ENCODE measurements at places on chromosomes 1 and 21. TPM values are rescaled to one million over a fixed set of nuclear protein-coding genes. Genes with fewer than 3 reads are reported as not detected.

DNA sequence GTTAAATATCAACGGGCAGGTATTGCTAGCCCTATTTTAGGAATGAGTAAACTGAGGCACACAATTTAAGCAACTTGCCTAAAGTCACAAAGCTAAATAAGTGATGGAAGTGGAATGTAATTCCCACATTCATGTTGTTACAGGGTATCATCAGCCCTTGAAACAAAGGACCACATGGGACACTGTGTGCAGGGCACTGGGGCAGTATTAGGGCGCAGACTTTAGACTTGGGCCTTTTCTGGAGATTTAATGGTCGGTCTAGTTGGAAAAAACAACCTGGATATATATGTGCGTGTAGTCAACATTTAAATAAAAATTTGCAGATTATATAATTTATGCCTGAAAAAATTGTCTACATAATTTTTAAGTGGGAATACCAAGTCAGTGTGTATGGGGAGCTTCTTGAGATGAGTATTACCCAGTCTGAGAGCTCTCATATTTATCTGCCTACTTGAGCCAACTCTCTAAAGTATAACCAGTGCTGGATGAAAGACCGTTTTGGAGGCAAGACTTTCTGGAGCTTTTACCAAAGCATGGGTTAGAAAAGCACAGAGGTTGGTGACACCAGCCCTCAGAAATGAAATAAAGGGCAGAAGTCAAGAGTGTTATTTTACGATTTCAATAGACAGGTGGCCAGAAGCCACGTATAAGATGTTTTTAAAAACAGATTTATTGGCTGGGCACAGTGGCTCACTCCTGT is 1.6 kb downstream of the KDM1A start:
- no peak for DNase-seq

GRCh38 chr1:200795156-200795555 is 56.5 kb downstream of the CAMSAP2 start:
- DNase-seq, result no peak

GRCh38 chr1:119220991-119221390 is 80.5 kb upstream of the WARS2 start:
- no peak for DNase-seq

COL16A1 gene
- total RNA-seq, result 3.4 TPM

- DNase-seq, result no peak
Measured at GRCh38 chr1:117561551-117561950, 44.3 kb upstream of the TENT5C start.

DNA sequence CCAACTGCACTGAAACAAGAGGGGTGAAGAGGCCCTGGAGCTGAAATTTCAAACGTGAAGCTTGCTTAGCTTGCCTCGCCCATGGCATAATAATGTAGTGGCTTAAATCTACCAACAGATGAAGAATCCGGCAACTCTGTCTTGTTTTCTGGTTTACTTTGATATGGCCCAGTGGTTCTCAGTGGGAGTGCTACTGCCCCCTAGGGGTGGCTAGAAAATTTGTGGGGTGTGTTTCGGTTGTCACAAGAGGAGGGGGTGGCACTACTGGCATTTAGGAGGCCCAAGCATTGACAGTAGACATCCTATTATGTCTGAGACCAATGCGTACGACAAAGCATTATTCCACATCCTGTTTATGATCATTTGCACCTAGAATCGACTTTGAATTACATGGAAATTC is 51.9 kb upstream of the C8B start:
- no peak for DNase-seq

CELA3B gene
- total RNA-seq, result not detected

DNA sequence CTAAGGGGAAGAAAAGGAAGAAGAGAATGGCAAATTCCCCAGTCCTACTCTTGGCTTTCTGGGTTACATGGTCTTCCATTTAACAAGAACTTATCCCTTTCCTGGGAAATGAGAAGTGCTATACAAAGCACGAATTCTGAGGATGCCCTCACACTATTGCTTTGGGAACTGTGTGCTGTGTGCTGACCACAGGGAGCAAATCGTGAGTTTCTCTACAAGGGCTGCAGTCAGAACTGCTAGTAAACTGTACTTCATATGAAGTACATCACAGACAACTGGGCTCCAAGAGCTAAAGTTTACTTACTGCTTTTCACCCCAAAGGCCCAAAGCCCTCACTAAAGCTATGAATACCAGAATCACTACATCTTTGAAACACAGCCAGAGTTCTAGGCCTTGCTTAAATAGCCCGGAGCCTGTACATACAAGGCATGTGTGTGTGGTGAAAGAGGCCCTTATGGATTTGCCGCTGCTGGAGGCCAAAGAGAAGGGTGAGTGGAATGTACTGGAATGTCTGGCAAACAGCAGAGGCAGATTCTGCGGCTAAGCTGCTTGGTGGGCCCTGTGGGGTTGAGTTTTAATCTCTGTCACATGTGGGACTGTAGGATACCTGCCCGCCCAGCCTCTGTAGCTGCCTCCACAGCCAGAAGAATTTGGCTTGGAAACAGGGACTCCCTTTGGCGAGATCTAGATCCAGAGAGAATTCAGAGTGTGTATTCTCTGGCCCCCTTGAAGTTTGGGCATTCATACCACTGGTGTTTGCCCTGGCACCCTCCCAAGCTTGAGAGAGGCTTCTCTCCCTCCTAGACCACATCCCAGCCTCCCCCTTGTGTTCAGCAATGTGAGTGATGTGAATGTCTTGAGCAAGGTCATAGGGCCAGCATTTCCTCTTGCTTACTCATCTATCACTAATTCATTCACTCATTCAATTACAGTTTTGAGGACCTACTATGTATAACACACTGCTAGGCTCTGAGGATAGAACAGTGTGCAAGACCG is 21.9 kb upstream of the TRIM67 start:
- peak; percentile 97 for DNase-seq

- DNase-seq, result no peak
Measured at GRCh38 chr1:41892301-41892781, 26.4 kb downstream of the HIVEP3 start.

- DNase-seq, result no peak
Measured at GRCh38 chr1:228799924-228800323, 64.6 kb downstream of the RHOU start.

TMEM240 gene
- total RNA-seq, result 0.67 TPM

RUNX3 gene
- not detected for total RNA-seq

LRRC3 gene
- total RNA-seq, result 0.92 TPM

DNA sequence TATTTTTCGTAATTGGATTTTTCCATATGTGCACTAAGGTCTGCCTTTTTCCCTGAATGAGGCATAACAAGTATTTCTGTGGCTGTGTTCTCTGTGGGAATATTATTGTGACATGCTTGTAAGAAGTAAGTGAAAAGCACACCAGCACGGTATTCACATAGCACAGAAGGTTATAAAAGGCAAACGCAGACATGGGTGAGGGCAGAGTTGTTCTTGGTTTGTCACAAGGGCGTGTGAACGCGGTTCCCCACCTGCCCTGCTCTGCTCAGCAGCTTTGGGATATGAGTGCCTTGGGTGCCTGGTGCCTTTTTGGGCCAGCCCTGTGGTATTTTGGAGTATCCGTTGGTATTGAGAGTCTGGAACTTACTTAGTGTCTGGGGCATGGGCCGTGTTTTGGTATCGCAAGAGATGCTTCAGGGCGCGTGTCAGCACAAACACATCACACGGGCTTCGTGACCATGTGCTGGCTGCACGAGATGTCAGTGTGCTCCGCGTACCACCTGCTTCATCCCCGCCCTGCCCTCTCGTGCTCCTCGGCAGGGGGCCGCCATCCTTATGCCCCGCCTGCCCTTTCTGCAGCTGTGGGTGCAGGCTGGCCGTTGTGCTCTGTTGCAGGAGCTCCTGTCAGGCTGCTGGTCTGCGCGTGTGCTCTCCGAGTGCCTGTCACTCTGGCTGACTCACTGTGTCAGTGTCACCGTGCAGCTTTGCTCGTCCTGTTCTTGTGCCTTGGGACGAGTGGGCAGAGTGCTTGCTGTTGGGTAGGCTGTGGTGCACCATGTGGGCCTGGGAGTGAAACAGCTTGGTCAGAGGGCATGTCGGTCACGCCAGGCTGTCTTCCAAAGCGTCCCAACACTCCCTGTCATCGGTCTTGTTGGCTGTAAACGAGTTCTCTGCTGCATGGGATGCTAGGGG is 15.0 kb downstream of the SKI start:
- DNase-seq, result no peak

C1orf116 gene
- total RNA-seq, result not detected

- DNase-seq, result no peak
Measured at GRCh38 chr1:98188774-98189173, 267.9 kb upstream of the DPYD start.

DNA sequence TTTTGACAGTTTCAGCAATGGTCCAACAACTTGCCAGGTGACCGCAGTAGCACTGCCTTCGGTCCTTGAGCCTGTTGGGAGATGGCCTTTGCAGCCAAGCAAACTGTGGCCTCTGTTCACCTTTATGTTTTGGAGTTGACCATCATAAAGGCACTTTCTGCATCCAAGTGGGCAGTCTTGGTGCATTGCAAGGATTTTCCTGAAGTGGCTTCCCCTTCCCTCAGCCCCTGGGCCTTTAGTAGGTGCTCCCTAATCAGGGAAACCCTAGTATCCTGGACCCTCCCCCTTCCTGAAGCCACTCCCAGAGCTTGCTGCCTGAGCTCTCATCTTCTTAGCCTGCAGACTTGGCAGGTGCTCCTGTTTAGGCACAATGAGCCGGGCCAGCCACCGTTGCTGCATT is 140.2 kb downstream of the TRABD2B start:
- no peak for DNase-seq

GRCh38 chr1:66490816-66491215 is 43.1 kb upstream of the SGIP1 start:
- no peak for DNase-seq

DNA sequence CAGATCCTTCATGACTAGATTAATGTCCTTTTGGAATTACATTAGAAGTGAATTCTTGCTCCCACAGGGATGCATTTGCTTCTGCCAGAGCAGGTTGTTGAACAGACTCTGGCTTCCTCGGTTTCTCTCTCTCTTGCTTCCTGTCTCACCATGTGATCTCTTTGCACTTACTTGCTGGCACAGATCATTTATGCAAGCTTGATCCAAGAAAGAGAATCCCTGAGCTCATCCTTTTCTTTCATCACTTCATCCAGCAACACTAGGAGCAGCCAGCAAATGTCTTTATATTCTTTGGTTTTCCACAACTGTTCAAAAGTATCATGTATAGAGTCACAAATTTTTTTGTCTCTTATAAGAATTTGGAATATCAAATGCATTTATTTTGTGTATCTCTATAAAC is 313.5 kb downstream of the ZNF326 start:
- DNase-seq, result no peak

ZMYND12 gene
- total RNA-seq, result 0.29 TPM

DNA sequence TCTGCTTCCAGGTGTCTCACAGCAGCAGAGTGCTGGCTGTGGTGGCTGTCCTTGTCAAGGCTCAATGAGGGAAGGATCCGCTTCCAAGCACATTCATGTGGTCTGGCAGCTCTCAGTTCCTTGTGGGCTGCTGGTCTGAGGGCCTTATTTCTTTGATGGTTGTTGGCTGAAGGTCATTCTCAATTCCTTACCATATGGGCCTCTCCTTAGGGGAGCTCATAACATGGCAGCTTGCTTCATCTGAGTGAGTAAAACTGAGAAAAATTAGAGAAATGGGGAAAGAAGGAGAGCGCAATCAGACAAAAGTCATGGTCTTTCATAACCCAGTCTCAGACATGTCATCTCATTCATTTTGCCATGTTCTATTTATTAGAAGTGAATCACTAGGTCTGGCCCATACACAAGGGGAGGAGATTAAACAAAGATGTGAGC is 81.7 kb upstream of the TSPAN2 start:
- no peak for DNase-seq

CLCA4 gene
- total RNA-seq, result not detected

DNA sequence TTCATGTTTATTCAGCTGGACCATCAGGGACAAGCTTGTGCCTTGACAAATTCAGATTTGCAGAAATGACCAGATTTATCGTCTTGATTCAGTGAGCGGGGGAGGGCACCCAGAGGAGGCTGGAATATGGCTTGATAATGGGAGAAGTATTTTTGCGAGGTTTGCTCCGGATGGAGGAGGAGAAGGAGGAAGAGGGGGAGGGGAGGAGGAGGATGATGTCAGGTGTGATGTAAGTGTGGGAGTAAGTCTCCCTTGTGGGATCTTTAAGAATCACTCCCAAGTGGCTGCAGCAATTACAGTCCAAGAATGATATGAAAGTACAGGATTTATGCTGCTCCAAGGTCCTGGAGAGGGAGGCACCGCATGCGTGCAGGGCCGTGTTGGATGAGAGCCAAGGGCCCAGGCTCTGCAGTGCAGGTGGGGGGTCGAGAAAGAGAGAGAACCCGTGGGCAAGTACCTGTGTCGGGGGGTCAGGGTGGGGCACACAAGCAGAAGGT is 5.6 kb upstream of the ZNF496 start:
- DNase-seq, result no peak

- no peak for DNase-seq
Measured at GRCh38 chr1:192578144-192578909, 2.8 kb downstream of the RGS1 start.

HMGN1 gene
- 201 TPM for total RNA-seq

DNA sequence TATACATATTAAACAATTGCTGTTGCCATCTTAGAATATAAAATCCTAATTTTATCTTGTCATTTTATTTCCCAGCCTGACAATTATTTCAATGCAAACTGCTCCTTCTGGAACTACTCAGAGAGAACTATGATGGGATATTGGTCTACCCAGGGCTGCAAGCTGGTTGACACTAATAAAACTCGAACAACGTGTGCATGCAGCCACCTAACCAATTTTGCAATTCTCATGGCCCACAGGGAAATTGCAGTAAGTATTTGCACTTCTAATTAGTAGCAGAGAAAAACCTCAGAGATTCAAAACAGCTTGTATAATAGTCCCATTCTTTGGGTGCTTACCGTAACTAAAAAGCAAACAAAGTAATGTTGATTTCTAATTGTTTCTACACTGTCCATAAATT is 167.2 kb downstream of the ADGRL2 start:
- no peak for DNase-seq

- no peak for DNase-seq
Measured at GRCh38 chr1:36365381-36365780, 20.3 kb downstream of the STK40 start.

LCE3E gene
- total RNA-seq, result not detected

FCRL1 gene
- total RNA-seq, result not detected

C1orf21 gene
- total RNA-seq, result 11.0 TPM

All from NCI-H460 (cell line).